ENCODE measurements at places on chromosomes 7 and 10. TPM values are rescaled to one million over a fixed set of nuclear protein-coding genes. Genes with fewer than 3 reads are reported as not detected.

- DNase-seq, result no peak
These were observed 69.2 kb downstream of the PRTFDC1 start for GRCh38 chr10:24883176-24883575.

GRCh38 chr7:1579481-1580421 is 9.9 kb upstream of the PSMG3 start:
- peak; percentile 78 for DNase-seq

DNA sequence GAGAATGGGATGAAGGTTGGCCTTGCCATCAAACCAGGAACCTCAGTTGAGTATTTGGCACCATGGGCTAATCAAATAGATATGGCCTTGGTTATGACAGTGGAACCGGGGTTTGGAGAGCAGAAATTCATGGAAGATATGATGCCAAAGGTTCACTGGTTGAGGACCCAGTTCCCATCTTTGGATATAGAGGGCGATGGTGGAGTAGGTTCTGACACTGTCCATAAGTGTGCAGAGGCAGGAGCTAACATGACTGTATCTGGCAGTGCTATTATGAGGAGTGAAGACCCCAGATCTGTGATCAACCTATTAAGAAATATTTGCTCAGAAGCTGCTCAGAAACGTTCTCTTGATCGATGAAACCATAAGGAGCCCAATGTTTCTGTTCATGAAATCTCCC is 637 bp downstream of the RPEL1 start:
- DNase-seq, result no peak

SHTN1 gene
- 10.0 TPM for total RNA-seq

WIPF3 gene
- total RNA-seq, result 4.0 TPM

DNA sequence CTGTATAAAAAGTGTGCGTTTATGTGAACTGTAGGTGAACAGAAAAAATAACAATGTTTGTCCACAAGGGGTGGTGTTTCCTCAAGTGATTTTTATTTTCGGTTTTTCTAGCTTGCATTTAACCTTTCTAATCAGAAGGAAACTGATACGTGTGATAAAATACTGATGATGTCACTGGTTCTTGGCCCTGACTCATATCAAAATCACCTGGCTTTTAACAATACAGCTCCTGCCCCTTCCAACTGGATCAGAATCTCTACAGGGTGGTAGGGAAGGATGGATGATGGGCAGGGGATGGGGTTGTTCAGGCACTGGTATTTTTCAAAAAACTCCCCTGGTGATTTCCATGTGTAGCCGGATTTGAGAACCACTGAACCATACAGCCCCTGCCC is 10.9 kb downstream of the NPFFR1 start:
- no peak for DNase-seq

- DNase-seq, result no peak
These were observed 27.8 kb downstream of the GSDME start for GRCh38 chr7:24729365-24730017.

- no peak for DNase-seq
These were observed 625 bp upstream of the GSTO2 start for GRCh38 chr10:104268405-104268712.

GRCh38 chr10:44577533-44577932 is 192.6 kb upstream of the CXCL12 start:
- DNase-seq, result no peak

- no peak for DNase-seq
These were observed 233.1 kb downstream of the CCDC3 start for GRCh38 chr10:12768156-12769100.

GRCh38 chr10:121781101-121781500 is 146.7 kb downstream of the ATE1 start:
- no peak for DNase-seq

NEBL gene
- 8.4 TPM for total RNA-seq

- no peak for DNase-seq
These were observed 38.6 kb downstream of the NEBL start for GRCh38 chr10:20858292-20859124.

DNA sequence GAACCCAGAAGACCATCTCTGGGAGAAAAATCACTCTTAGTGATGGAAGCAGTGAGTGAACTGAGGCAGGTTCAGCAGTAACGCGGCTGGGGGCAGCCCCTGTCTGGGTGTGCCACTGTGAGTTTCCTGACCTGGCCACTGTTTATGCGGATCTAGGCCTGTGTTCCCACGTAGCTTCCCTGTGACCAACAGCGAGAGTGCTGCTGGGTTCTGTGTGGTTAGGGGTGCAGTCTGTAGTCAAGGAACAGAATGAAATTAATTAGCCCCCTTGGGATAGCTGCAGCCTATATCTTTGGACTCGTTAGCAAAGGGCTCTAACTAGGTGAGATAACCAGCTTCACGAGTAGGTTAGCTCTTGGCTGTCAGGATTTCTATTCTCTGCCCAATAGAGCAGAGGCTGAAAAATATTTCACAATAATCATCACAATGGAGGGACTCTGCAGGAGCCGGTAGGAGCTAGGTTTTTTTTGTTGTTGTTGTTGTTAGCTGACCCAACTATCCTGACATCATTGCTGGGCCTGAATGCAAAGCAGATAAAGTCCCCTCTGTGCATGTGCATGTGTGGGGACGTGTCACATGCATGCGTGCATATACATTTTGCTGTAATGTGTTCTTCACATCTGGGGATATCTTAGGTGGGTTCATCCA is 164.9 kb downstream of the TMEM178B start:
- DNase-seq, result no peak

DNA sequence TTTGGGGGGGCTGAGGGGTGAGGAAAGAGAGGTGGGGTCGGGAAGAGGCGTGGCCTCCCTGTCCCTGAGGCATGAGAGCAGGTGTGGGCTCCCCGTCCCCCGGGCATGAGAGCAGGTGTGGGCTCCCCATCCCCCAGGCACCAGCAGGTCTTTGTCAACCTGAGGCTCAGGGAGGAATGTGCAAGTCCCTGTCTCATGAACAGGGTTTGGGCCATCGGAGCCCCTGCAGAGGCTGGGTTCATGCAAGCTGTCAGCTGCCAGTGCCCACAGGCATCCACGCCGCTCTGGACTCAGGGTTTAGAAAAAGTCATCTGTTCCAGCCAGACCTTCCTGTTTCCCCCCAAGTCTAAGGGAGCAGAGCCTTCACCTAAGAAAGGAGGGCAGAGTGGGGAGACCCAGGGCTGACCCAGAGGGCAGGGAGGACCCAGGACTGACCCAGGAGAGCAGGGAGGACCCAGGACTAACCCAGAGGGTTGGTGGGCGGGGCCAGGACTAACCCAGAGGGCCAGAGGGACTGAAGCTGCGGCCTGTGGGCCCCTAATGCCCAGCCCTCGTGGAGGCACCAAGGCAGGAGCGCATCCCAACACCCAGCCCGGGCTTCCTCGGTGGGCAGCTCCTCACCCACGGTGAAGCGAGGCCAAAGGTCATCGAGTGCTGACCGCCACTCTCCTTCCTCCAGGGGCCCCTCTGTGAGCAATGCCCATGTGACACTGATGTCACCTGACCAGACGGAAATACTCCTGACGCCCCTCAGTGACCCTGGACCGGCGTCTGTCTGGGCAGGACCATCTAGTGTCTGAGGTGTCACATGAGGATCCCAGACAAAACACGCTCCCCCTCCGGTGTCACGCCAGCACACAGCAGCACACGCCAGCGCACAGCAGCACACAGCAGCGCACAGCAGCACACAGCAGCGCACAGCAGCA is 28.9 kb upstream of the GPR146 start:
- DNase-seq, result no peak

NUDCD3 gene
- 93.2 TPM for total RNA-seq

GRCh38 chr10:123614888-123615287 is 51.3 kb upstream of the GPR26 start:
- peak; percentile 80 for DNase-seq

DNA sequence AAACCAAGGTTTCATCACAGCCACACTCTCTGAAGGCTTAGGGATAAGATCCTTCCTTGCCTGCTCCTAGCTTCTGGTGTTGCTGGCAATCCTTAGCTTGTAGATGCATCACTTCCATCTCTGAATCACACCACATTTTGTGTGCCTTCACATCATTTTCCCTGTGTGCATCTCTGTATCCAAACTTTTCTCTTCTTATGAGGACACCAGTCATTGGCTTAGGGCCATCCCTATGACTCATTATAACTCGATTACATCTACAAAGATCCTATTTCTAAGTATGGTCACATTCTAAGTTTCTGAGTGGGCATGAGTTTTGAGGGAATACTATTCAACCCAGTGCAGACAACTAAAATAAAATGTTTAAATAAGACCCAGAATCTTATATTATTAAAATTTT is 121.7 kb downstream of the C7orf25 start:
- no peak for DNase-seq

DNA sequence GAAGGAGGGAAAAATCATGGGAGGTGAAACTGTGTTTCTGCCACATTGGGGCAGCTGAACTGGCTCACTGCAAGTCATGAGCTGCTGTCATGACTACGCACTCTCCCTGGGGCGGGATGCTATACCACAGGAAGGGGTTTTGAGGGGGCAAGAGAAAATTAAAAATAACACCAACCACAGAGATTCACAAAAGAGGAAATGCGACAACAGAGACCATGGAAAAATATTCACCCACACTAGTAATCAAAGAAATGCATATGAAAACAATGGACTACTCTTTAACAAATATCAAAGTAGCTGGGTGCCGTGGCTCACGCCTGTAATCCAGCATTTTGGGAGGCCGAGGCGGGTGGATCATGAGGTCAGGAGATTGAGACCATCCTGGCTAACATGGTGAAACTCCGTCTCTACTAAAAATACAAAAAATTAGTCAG is 65.2 kb upstream of the TM9SF3 start:
- no peak for DNase-seq

- no peak for DNase-seq
These were observed 6.9 kb downstream of the ITPRIP start for GRCh38 chr10:104331208-104331838.
